ENCODE measurements at places on chromosomes 5 and 9.
A peak's percentile ranks its signal among the peaks of the same experiment; 100 is the strongest.

- no peak for DNase-seq
Measured at GRCh38 chr5:179342577-179342976, 2.7 kb downstream of the ADAMTS2 start.

- no peak for DNase-seq
Measured at GRCh38 chr9:133353548-133353947, 2.7 kb downstream of the SURF1 start.

- DNase-seq, result no peak
Measured at GRCh38 chr9:127303830-127304229, 39.3 kb downstream of the GARNL3 start.

GRCh38 chr9:37564916-37565315 is 11.3 kb downstream of the FBXO10 start:
- no peak for DNase-seq

DNA sequence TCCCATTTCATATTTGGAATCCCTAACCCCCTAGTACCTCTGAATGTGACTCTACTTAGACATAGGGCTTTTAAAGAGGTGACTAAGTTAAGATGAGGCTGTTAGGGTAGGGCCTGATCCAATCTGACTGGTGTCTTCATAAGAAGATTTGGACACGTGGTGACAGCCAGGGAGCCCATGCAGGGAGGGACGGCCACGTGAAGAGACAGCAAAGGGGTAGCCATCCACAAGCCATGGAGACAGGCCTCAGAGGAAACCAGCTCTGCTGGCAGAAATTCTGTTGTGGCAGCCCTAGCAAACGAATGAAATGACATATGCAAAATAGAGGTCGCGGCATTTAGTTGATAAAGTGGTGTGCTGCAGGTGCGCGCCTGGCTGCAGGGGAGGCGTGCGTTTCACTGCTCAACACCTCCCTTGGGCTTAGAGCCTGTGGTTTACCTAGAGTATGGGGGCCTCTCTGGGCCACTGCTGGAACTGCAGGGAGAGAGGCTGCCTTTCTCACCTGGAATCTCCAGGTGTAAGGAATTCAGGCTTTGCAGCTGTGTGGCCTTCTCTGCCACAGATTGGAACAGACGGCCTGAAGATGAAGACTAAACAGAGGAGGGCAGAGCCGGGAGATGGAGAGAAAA is 7.1 kb upstream of the AFAP1L1 start:
- DNase-seq, result no peak

DNA sequence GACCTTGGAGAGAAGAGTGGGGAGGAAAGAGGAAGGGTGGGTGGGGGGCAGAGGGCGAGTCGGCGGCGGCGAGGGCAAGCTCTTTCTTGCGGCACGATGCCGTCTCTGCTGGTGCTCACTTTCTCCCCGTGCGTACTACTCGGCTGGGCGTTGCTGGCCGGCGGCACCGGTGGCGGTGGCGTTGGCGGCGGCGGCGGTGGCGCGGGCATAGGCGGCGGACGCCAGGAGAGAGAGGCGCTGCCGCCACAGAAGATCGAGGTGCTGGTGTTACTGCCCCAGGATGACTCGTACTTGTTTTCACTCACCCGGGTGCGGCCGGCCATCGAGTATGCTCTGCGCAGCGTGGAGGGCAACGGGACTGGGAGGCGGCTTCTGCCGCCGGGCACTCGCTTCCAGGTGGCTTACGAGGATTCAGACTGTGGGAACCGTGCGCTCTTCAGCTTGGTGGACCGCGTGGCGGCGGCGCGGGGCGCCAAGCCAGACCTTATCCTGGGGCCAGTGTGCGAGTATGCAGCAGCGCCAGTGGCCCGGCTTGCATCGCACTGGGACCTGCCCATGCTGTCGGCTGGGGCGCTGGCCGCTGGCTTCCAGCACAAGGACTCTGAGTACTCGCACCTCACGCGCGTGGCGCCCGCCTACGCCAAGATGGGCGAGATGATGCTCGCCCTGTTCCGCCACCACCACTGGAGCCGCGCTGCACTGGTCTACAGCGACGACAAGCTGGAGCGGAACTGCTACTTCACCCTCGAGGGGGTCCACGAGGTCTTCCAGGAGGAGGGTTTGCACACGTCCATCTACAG is 760 bp downstream of the NPR3 start:
- DNase-seq, result no peak

DNA sequence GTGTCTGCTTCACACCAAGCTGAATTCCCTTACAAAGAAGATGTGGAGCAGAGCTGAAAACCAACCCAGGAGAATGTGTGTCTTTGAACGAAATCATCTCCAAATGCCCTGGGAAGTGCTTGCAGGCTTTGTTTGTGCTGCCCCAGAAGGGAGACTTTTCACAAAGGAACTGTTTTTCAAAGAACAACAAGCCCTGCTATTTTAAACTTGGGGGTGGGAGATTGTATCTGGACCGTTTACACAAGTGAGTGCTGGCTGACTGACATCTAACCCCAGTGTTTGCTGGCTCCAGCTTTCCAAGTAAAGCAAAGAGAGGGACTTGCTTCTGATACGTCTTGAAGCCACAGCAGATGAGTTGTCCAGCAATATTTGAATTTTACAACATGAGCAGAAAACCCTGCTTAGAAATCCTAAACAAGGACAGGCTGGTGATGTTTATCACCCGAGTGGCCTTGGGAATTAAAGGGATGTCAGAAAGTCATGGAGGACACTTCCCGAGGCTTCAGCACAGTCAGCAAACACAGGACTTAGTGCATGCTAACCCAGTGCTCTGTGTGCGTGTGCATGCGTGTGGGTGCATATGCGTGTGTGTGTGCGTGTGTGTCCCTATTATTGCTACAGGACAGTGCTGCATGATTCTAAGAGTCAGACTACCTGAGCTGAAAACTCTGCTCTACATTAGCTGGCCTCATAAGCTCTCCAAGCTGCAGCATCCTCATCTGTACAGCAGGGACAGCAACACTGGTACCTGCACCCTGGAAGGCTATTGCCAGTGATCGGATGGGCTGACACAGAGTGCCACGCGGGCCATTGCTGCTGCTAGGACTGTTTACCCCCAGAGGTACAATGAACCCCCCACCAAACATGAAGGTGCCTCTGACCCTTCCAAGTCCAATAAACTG is 1.4 kb downstream of the ADAMTS12 start:
- no peak for DNase-seq

DNA sequence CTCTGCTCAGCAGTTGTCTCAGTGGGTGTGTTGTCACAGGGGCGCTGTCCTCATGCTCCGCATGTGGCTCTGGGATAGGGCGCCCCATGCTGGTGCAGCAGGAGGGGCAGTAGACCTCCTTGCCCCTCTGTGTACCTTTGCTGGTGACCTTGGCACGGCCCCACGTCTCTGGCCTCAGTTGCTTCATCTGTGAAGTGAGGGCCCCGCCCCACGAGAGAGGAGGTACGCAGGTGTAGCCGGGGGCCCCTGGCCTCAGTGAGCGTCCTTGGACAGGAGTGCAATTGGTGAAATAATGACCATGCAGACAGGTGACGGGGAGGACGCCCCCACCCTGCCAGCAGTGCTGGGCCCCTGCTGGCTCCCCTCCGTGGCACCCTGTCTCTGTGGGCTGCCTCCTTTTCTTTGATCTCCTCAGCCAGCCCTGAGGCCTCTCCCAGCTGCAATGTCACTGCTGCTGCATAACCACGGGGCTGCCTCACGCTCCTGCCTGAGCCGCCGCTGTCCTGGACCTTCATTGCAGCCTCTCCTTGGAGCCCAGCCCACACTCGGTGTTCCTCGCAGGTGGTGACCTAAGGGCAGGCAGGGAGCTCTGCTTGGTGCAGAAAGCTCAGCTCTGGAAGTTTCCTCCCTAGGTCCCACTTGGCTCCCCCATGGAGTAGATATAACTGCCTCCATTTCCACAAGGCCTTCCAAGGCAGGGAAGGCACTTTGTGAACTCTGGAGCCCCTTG is 57.3 kb downstream of the PHF2 start:
- DNase-seq, result no peak

DNA sequence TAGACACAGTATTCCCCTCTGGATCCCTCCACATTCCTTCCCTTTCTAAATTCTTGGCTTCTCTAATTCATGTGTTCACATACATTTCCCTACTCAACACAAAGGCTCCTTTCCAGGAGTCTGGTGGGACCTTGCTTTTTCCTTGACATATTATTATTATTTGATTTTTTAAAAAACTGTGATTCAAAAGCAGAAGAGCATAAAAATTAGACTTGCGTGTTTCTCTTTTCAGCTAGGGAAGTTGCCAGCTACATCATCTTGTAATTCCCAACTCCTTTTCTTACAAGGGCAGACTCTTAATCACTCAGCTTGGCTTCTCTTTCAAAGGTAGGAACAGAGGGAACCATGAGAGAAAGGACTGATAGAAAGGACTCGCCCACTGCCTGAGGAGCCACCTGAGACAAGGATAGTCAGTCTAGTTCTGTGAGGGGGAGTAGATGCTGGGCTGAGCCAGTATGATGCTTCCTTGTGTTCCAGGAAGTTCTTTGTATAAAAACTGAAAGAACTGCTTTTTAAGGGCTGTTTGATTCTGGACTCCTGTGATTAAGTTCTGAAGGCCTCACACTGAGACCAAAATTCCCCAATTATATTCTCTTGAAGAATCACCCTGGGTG is 51.0 kb upstream of the DPYSL3 start:
- no peak for DNase-seq

GRCh38 chr9:98150721-98151120 is 31.7 kb upstream of the TRIM14 start:
- peak; percentile 38 for DNase-seq

- no peak for DNase-seq
Measured at GRCh38 chr5:8907168-8907868, 638.6 kb downstream of the SEMA5A start.

DNA sequence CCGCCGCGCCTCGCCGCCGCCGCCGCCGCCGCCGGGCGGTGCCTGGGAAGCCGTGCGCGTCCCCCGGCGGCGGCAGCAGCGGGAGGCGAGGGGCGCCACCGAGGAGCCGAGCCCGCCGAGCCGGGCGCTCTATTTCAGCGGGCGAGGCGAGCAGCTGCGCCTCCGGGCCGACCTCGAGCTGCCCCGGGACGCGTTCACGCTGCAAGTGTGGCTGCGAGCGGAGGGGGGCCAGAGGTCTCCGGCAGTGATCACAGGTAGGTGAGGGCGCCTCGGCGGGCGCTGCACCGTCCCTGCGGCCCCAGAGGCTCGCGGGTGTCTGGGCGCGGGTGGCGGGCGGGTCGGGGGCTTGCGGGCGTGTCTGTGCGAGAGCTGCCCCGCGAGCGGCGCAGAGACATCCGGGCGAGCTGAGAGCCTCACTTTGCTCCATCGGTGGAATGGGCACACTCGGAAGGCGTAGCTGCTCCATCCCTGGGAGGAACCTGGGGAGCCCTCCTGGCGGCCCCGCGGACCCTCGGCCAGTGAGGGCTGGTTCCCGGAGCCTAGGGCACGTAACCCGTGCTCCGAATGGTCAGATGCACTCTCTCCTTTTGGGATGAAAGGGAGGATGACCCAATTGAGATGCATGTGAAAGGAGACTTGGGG is 864 bp downstream of the PAPPA start:
- no peak for DNase-seq

GRCh38 chr5:146176805-146177204 is 5.6 kb downstream of the LARS1 start:
- DNase-seq, result no peak

DNA sequence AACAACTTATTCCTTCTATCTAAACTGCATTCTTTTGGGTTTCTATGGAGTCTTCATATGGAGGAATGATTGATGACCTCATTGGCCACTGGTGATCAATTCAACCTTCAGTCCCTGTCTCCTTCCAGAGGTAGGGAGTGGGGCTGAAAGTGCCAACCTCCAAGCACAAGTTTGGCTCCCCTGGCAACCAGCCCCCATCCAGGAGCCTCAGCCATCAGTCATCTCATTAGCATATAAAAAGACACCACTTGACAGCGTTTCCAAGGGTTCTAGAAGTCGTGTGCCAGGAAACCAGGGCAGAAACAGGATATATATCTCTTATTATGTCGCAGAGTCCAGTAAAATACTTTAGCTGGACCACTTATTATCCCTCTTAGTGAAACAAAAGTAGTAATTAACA is 9.8 kb downstream of the SLC31A2 start:
- DNase-seq, result no peak

DNA sequence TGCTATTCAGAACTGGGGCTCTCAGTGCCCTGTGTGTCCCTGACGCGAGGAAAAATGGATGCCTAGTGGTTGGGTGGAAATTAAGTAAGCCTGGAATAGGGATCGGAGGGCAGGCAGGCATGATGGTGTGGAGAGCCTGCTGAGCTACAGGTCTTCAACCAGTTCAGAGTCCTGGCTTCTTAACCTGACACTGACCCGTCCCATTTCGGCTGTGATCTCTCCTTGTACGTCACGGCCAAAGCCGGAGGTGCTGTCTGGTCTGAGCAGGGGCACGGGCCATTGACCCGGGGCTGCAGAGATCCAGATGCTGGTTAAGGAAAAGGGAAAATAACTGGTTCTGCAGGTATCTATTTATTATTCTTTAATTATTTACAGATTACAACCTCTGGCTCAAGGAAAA is 27.9 kb downstream of the RHOBTB3 start:
- DNase-seq, result no peak

Data from AML-193 (cell line).